ENCODE measurements at places on chromosomes 3 and 15.
A peak's percentile ranks its signal among the peaks of the same experiment; 100 is the strongest.

DNA sequence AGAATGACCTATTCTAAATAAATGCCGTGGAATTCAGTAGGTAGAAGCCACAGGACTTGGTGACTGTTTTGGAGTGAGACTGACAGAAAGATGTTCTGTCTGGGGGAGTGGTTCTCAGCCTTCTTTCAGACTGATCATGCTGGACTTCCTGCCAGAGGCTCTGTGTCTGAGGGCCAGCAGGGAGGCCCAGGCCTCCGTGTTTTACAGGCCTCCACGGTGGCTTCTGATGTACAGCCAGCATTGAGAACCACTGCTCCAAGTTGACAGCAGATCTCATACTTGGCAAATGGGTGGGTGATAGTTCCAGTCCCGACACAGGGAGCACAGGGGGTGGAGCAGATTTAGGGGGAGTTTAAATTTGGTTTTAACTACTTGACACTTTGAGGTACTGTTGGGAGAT is 6.7 kb upstream of the PIGZ start:
- no peak for DNase-seq

- no peak for DNase-seq
Observed at GRCh38 chr15:67024314-67024997, 40.9 kb upstream of the SMAD3 start.

DNA sequence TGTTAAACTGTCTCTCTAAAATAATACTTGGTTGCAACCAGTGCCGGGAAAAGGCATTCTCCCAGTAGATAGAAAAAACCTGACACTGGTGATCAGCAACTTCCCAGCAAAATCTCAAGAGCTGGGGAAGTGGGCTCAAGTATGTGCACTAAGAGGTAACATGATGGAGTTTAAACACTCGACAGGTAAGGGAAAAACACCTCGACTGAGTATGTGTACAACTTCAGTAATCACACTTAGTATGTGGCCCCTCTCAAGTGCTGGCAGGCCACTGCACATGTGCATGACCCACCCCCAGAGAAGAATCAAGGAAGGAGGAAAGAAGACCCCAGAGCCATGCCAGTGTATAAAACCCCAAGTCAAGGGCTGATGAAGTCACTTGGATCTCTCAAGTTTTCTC is 27.4 kb downstream of the SPESP1 start:
- DNase-seq: no peak

DNA sequence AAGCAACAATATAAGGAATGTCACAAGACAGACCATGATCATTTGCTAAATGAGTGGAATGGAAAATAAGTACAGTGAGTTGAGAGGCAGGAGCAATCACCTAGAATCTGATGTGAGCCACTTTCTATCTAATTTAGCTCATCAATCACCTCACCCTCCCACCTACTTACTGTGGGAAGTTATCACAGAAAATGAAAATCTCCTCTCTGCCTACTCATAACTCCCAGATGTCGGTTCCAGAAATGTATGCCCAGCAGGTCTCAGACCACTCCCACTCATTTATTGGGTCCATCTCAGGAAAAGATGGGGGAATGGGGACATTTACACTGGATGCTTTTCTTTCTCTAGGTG is 270.9 kb downstream of the FHIT start:
- DNase-seq: no peak

DNA sequence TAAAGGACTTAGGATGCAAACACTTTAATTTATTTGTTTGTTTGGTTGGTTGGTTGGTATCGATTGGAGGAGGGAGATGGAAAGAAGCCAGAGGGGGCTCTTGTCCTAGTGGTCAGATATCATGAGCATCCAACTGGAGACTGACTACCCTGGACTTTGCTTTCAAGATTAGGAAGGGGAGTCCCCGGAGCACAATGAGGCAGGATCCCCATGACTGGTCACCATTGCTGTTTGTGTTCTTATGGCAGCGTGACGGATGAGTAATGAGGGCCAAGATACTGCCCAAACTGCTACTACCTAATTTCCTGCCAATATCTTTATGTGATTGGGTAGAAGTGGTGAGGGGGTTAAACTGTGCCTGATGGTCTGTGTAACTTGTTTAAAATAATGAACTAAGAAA is 354.6 kb upstream of the ROPN1 start:
- DNase-seq: no peak

GRCh38 chr3:43435706-43436105 is 149.4 kb downstream of the SNRK start:
- no peak for DNase-seq

- DNase-seq: no peak
Observed at GRCh38 chr3:71973274-71974030, 188.5 kb upstream of the PROK2 start.

- DNase-seq: no peak
Observed at GRCh38 chr15:29274946-29275345, 5.3 kb upstream of the NSMCE3 start.

DNA sequence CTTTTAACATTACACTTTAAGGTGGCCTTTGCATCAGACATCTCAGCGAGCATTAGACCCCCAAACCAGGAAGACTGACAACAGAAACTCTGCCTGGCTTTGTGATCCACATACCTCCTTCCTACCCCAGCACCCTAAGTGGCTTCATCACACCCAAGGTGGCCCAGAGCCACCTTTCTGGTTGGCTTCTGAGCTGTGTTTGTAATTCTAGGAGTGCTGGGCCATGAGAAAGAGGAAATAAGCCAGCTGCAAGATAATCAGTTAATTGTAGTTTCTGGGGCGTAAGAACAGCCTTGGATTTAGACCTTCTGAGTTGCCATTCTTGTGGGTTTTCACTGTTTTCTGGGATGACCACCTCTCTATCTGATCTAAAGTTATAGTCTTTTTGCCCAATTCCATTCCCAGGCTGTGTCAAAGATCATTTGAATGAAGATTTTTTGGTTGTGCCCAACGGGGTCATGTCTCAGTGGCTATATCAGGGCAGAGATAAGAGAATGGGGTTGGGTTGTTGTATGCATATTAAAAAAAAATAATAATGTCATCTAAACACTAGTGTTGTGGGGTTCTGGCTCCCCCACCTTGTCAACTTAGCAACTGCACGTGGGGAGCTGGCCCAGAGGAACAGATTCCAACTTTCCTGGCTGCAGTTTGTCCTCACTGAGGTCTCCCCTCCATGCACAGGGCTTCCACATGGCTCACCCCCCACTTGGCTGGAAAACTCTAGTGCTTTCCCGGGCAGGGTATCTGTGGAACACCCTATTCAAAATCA is 234.8 kb upstream of the WNT5A start:
- DNase-seq: peak; percentile 14

- no peak for DNase-seq
Observed at GRCh38 chr3:21573291-21573690, 177.7 kb downstream of the ZNF385D start.

- no peak for DNase-seq
Observed at GRCh38 chr3:73484656-73485248, 140.0 kb downstream of the PDZRN3 start.

GRCh38 chr3:59237121-59237520 is 187.3 kb upstream of the CFAP20DC start:
- no peak for DNase-seq

DNA sequence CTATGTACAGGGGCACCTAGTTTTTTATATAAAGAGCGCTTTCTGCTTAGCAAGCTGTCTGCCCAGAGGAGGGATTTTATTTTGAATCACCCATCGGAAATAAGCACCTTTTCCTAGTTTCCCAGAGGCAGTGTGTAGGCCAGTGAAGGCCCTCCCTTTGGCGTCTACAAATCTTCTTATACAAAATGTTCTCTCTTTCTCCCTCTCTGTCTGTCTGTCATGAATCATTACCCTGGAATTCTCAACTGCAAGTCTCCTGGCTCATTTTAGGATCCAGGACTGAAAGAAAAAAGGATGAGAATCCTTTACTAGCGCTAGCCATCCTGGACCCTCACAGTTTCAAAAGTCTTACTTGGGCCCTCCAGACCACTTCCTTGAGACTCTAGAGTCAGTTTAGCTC is 728.1 kb downstream of the OTOL1 start:
- DNase-seq: no peak

GRCh38 chr15:65916664-65917406 is 47.5 kb downstream of the RAB11A start:
- DNase-seq: peak; percentile 62

DNA sequence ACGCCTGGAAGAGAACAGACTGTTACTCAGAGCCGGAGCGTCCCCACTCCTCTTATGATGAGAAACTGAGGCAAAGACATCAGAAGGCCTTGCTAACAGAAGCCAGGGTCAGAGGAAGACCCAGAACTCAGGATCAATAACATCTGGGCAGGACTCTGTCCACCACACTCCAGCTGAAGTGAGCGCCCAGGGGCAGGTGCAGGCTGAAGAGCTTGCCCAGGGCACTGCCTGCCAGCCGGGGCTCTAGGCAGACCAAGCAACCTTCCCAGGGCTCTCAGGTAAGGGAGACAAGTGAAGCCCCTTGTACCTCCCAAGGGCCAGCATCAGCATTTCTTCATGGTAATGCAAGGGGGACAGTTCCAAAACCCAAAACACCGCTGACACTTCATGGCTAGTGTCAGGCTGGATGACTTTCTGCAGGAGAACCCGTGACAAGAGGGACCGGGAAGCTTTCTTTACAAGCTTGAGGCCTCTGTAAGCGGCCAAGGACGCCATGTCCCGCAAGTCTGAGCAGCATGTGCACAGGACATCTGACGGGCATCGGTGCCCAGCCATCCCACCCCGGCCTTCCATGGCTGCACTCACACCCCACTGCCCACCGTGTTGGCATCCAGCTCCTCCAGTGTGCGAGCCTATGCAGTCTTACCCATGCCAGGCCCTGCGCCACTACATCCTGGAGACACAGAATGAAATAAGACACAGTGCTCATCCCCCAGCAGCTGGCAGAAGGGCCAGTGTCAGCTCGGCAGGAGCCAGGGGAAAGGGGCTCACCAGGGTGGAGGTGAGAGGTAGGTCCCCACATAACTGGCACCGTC is 14.1 kb downstream of the XXYLT1 start:
- DNase-seq: no peak

DNA sequence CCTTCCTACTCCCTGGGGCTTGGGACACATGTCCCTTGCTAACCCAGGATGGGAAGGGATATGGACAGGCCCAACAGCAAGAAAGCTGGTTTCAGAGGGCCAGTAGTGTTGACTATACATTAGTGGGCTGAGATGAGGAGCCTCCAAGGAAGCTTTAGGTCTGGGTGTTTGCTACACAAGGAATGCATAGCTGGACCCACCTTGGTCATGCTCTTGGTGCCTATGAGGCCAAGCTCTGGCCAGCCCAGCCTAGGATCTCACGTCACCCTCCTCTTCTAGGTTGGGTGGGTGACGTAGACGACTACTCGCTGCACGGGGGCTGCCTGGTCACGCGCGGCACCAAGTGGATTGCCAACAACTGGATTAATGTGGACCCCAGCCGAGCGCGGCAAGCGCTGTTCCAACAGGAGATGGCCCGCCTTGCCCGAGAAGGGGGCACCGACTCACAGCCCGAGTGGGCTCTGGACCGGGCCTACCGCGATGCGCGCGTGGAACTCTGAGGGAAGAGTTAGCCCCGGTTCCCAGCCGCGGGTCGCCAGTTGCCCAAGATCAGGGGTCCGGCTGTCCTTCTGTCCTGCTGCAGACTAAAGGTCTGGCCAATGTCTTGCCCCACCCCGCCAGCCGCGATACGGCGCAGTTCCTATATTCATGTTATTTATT is 653 bp upstream of the WDR6 start:
- DNase-seq: no peak

- no peak for DNase-seq
Observed at GRCh38 chr3:162764808-162765071, 1268.1 kb downstream of the OTOL1 start.

- no peak for DNase-seq
Observed at GRCh38 chr3:162743091-162743490, 1246.5 kb downstream of the OTOL1 start.

GRCh38 chr3:124634210-124635168 is 95.8 kb upstream of the UMPS start:
- no peak for DNase-seq

- DNase-seq: no peak
Observed at GRCh38 chr3:87088993-87089841, 98.3 kb upstream of the VGLL3 start.

- no peak for DNase-seq
Observed at GRCh38 chr3:114214542-114215341, 22.6 kb downstream of the ZNF80 start.

DNA sequence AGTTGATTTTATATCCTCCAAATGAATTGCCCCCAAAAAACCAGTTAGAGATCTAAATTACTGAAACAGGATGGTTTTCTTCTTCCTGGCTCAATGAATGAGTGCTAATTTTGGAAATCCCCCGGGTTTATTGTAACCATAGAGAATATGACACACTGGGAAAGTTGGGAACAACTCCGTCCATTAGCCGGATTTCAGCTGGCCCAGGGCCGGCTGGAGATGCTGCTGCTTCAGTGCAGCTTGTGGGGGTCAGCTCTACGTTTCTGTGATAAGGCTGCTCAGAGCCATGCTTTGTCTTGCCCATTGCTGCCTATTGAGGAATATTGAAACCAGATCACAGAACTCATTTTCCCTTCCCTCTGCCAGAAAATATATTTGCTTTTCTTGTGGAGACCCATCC is 20.3 kb downstream of the GYG1 start:
- no peak for DNase-seq

- DNase-seq: no peak
Observed at GRCh38 chr15:45657764-45658545, 23.1 kb downstream of the SQOR start.

GRCh38 chr3:172799246-172799645 is 48.7 kb downstream of the ECT2 start:
- no peak for DNase-seq

DNA sequence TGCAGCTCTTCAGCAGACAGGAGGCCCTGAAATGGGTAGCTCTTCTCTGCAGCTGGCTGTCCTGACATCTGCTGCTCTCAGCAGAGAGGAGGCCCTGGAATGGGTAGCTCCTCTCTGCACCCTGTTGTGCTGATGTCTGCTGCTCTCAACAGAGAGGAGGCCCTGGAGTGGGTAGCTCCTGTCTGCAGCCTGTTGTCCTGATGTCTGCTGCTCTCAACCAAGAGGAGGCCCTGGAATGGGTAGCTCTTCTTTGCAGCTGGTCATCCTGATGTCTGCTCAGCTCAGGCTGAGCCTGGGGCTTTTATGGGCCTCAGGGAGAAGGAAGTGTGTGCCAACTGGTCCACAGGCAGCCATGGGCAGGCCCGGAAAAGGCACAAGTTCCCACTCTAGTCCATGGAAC is 66.6 kb downstream of the PIK3CB start:
- no peak for DNase-seq

- DNase-seq: no peak
Observed at GRCh38 chr3:187314176-187314575, 22.6 kb upstream of the MASP1 start.

- DNase-seq: no peak
Observed at GRCh38 chr15:59991834-59992233, 12.3 kb upstream of the FOXB1 start.

Data from neural crest cell (in vitro differentiated cells).